ENCODE measurements at places on chromosomes 16 and 17.

DNA sequence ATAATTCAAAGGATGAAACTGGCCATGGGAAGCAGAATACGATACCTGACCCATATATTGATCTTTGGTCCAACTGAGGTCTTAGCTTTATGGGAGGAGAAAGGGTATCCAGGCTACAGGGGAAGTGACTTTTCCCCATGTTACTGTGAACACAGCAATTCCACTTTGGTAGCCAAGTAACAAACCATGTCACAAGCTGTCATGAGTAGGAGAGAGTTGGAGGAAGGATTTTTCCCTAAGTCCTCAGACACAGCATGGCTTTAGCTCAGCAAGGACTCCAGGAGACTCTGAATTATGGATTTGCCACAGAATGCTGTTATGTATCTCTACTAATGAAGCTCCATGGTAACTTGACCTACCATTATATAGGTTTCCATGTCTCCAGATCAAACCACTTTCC, 56.5 kb upstream of the GNAO1 start:
- no peak for DNase-seq

DNA sequence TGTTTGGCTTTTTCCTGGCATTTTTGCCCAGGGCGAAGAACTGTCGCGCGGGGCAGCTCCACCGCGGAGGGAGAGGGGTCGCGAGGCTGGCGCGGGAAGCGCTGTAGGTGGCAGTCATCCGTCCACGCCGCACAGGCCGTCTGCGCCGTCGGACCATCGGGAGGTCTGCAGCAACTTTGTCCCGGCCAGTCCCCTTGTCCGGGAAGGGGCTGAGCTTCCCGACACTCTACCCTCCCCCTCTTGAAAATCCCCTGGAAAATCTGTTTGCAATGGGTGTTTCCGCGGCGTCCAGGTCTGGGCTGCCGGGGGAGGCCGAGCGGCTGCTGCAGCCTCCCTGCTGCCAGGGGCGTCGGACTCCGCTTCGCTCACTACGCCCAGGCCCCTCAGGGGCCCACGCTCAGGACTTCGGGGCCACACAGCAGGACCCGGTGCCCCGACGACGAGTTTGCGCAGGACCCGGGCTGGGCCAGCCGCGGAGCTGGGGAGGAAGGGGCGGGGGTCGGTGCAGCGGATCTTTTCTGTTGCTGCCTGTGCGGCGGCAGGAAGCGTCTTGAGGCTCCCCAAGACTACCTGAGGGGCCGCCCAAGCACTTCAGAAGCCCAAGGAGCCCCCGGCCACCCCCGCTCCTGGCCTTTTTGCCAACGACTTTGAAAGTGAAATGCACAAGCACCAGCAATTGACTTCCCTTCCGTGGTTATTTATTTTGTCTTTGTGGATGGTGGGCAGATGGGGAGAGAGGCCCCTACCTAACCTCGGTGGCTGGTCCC, 2.3 kb upstream of the CBX4 start:
- DNase-seq, result no peak

DNA sequence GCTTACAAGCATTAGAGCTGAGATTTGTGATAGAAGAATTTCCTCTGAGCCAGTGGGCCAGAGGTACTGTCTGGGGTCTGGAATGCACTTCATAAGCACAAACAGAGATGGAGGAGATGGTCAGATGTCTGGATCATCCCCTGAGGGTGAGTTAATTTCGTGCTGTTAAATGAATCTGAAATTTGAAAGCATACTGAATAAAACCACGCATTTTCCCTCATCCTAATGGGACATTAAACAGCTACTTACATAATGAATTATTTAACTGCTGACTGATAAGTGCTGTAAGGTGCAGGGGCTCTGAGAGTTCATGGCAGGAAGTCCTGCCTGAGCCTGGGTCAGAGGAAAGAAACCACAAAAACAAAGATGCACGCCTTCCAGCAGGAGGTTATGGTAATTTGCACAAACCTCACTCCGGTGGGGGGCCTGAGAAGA, 136.3 kb upstream of the XYLT1 start:
- no peak for DNase-seq

- no peak for DNase-seq
Measured at GRCh38 chr17:61314368-61315078, 85.1 kb upstream of the TBX2 start.

DNA sequence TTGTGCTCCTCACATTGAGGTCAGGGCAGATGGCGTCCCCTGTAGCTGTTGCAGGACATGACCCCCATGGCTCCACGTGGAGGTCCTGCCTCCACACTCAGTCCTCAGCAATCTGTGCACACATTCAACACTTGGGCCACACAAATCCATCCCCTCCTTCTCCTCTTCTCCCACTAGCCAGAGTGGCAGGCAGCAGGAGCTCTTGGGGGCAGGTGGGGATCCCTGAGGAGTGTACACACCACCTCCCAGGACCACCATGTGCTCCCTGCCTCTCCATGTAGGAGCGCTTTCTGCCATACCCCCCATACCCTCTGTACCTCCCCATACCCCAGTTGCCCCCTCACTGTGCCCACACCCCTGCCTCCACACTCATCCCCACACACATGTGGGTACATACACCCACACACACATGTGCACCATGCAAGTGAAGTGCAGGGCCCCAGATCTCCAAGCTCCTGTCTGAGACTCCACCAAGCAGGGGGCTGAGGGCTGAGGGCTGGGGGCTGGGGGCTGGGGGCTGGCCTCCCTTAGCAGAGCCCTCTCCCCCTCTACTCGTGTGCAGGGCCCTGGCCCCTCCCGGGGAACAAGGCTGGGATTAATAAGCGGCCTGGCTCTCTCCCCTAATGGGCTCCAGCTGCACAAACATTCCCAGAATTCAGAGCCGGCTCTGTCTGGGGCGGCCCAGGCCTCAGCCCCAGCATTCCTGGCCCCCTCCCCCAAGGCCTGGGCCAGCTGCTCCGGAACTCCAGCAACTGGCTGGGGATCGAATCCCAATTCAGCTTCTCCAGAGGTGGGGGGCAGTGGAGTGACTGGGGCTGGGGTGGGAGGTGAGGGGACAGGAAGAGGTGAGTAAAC, 48.2 kb upstream of the MEIOC start:
- peak; percentile 59 for DNase-seq

Measured in HCEC 1CT (cell line).